ENCODE measurements at places on chromosomes 12 and 14.
A peak's percentile ranks its signal among the peaks of the same experiment; 100 is the strongest.

- DNase-seq, result no peak
Observed at GRCh38 chr14:97457575-97458085, 660.4 kb downstream of the VRK1 start.

DNA sequence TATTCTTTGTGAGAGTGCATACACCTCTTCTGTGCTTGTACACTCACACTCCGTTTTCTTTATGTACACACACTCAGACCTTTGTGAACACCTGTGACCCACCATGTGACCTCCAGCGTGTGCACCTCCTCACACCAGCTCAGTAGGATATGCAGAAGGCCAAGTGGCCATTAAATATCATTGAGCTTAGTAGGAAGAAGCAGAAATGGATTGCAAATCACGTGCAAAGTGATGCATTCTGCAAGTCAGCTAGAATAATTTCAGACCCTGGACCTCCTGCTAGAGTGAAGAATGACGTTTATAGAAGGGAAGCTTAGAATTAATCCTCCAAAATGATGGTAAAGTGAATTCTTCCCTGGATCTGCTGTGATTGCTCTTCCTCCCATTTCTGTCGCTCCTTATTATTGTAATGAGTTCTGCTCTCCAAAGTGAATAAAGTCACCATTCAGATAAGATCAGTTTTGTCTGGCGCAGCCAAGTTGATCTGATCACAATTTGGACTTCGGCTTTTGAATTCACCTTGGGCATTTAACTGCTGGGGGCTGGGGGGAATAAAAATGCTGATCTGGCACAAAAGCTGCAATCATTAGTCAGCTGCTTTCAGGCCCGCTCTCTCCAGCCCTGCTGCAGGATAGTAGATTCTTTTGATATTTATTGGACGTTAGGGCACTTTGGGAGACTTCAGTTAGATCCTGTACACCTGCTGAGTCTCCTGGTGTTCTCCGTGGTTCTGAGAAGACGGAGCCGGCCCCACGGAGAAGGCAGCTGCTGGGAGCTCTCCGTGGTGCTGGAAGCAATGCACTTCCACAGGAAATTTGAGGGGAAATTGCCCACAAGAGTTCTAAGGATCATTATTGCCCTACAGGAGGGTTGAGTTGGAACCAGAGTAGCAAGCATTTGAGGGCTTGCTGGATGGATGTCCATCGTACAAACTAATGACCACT lies 12.4 kb upstream of the NRXN3 start:
- no peak for DNase-seq

DNA sequence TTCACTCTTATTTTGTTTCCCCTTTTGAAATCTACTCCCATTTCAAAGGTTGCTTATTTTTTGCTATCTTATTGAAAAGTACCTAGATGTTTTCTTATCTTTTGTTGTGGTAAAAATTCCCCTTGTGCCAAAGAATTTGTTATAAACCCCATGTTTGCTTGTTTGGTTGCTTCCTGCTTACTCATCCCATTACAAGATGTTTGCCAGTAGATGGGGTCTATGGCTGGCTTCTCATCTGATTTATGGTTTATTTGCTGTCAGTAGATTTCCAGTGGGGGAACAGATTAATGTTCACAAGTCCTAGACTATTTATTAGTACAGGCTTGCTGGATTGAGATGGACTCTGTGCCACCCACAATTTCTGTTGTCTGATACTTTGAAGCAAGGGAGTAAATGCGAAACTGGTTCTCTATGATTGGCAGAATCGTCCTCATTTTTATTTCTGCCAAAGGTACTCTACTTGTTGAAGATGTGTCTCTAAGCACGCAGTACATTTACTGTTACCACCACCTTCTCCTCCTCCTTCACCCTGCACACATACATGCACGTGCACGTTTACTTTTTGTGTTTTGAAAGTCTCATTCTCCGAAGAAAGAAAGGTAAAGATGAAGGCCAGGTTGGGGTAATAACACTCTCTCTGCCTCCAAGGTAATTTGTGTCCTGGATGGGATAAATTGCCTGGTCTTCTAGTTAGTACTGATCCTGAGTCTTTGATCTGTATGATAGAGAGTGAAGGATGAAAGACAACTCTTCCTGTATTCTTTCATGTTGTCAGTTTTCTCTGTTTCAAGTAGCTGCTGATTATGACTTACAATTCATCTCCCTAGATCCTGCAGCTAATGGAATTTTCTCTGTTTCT lies 117.2 kb upstream of the ATP2B1 start:
- DNase-seq, result peak; percentile 15

GRCh38 chr14:93086441-93087055 lies 29.2 kb downstream of the ITPK1 start:
- no peak for DNase-seq

GRCh38 chr12:32501835-32502333 lies 102.5 kb downstream of the FGD4 start:
- DNase-seq, result no peak

DNA sequence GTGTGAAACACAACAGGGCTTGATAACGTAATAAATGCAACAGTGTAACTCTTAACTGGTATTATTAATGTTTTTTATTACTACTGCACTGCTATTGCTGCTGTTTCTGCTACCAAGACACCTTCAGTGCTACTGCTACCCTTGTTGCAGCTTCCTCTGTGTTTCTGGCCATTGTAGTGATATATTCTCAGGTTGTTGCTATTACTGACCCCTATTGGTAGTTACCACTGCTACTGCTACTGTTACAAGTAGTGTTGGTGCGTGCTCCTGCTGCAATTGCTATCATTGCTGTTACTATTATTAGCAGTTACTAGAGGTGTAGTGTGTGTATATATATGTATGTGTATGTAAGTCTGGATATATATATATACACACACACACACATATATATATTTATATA lies 87.2 kb upstream of the PTPRB start:
- no peak for DNase-seq

DNA sequence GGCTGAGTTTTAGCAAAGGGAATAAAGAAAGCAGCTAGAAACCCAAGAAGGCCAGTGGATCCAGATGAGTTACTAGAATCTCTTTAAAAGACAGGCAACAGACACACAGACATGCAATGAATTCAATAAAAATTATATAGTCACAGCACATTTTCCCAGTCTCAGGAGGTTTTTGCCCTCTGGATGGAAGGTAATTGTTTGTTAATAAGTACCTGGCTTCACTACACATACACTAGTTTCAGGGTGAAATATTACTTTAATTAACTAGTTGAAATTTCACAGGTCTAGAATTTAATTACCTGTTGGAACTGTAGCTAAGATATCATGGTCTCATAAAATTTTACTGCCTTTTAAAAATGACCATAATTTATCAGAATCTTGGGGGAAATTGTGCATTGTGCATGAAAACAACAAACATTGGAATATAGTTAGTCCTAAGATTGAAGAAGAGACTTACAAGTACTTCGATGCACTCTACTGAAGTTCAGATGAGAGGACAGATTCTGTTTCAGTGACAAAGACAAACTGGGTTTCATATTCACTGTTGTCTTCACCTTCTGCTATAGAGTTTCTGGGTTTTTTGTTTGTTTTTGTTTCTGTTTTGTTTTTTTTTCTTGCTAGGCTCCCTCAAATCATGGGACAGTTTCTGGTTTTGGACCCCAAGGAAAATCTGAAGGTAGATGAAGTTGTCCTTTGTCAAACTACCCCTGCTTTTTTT lies 277.0 kb upstream of the GARIN6 start:
- DNase-seq, result no peak

DNA sequence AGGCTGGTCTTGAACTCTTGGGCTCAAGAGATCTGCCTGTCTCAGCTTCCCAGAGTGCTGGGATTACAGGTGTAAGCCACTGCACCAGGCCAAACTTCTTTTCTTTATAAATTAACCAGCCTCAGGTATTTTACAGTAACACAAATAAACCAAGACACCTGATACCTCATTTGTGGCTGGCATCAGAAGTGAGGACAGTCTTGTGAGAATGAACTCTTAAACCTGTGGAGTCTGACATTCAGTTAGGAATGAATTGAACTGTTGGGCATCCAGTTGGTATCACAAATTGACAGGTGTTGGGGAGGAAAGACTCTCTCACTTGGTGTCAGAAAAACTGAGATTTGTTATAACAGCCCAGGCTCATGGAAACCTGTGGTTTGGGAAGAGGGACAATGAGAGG lies 120.5 kb downstream of the DENND5B start:
- no peak for DNase-seq

DNA sequence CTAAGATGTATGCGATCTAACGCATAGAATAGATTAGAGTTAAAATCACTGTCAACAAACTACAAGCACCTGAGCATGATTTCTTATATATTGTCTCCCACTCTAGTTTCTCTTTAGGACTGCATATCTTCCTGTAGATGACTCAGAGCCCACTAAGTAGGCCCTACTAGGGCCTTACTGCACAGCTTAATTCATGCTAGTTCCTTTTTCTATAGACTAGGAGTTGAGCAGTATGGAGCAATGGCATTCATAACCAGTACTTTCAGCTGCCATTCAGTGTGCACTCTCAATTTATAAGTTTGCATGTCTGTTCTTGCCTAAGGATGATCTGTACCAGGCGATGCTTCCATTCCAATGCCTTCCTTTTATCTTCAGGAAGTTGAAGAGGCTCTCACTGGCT lies 103.5 kb downstream of the METTL25 start:
- no peak for DNase-seq

GRCh38 chr14:54781961-54782750 lies 120.5 kb downstream of the GCH1 start:
- no peak for DNase-seq

All from CD4-positive, alpha-beta T cell treated with Interleukin-1 beta for 1 hour (primary cell).